ENCODE measurements at places on chromosomes 5 and 9.

- no peak for DNase-seq
These were observed 25.9 kb downstream of the HOMER1 start for GRCh38 chr5:79488058-79488457.

GRCh38 chr5:167049043-167049663 lies 1242.3 kb upstream of the WWC1 start:
- DNase-seq, result no peak

DNA sequence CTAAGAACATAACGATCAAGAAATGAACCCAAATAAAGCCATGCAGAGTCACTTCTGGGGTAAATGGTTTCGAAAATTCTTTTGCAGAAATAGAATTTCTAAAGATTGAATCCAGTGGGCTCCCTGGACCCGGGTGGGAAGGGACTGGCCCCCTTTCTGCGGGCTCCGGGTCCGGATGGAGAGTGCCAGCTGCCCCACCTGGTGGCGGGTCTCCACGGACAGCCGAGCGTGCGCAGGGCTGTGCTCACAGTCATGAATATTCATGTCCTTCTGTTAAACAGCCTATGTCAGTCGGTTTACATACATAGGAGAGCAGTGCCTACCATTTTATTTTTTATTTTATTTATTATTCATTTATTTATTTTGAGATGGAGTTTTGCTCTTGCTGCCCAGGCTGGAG lies 4.7 kb upstream of the PPP1R26 start:
- DNase-seq, result no peak

DNA sequence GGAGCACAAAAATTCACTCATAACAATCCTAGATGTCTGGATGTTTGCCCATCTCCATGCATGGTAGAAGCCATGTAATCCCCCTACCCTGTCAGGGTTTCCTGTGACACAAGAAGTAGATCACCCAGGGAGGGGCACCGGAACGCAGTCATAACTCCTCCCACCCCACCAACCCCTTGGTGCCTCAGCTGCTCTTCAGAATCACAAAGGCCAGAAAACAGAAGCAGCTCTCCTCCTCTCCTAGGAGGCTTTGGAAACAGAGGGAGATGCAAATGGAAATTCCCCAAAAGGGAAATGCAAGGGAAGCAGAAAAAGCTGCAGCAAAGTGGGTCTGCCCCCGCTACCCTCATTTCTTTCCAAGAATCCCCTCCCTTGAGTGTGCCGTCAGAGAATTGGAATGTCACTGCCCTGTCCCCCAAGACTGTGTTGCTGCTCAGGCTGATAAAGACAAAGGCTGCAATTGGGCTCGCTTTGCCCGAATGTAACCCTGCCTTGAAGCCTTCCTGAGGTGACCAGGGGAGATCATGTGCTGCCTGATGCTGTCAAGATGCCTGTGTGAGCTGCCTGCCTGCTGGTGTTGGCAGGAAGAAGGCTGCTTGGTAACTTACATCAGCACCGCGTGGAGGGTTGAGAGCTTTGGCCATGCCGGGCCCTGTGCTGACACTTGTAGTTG lies 65.5 kb upstream of the ABCA1 start:
- no peak for DNase-seq

DNA sequence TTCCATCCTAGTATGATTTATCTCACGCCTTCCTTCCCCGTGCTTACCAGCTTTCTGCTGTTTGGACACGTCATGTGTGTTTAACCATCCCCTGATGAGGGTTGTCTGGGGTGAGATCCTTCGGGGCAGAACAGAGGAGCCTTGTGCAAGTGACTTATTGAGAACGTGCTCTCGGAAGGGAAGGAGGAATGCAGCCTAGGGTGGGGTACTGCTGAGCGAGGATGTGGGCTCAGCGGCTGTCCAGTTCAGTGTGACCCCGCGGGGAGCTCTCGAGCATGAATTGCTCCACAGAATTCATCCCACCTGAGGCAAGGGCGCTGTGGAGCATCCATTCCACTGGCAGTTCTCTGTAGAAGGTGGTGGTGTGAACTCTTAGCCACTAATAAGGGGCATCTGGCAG lies 4.0 kb downstream of the MYOZ3 start:
- no peak for DNase-seq

- no peak for DNase-seq
These were observed 4.2 kb upstream of the CA9 start for GRCh38 chr9:35669331-35670145.

DNA sequence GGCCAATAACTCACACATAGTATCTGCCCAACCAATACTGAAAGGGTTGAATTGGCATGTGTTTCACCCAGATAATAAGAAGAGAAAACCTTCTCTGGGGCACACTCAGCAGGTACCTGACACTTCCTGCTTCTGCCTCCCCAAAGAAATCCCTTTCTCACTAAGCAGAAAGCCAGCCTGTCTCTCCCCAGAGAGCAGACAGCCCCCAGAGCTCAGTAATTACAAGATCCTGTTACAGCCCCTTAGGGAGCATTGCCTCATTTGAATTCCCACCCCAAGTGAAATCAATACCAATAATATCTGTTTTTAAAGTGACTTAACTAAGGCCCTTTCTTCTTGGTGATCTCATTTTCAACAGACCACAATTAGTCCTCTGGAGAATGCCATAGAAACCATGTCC lies 38.5 kb upstream of the FOXI1 start:
- no peak for DNase-seq

DNA sequence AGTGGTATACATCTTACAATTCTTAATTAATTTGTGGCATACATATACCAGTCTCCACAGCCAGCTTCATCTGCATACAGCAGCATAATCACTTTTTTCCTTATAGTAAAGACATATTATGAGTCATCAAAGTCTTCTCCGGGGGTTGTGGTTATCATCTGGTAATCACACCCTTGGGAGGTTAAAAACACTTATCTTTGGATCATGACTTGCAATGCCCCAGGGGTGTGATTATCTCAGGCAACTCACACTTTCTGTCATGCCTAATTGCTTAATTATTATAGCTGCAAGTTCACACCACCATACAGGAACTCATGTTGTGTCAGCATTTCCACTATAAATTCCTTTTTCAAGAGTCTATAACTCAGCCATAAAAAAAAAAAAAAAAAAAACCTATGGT lies 218.4 kb downstream of the ANXA1 start:
- DNase-seq, result no peak

- DNase-seq, result no peak
These were observed 41.0 kb downstream of the PCDHGC5 start for GRCh38 chr5:141529873-141530272.

DNA sequence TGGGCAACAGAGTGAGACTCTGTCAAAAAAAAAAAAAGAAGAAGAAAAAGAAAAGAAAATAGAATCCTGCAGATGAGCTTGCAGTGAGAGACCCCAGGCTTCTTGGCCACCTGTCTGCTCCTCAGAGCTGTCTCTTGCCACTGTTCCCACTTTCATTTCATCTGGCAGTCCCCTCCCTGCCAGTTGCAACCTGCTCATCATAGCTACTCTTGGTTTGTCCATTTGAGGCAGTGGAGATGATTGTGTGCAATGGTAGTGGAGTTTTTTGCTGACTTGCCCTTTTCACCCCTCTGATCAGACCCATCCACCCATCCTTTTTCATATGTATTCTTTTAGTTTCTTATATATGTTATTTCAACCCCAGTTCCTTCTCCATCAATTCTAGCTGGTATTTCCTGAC lies 28.7 kb downstream of the ANKRD33B start:
- no peak for DNase-seq

DNA sequence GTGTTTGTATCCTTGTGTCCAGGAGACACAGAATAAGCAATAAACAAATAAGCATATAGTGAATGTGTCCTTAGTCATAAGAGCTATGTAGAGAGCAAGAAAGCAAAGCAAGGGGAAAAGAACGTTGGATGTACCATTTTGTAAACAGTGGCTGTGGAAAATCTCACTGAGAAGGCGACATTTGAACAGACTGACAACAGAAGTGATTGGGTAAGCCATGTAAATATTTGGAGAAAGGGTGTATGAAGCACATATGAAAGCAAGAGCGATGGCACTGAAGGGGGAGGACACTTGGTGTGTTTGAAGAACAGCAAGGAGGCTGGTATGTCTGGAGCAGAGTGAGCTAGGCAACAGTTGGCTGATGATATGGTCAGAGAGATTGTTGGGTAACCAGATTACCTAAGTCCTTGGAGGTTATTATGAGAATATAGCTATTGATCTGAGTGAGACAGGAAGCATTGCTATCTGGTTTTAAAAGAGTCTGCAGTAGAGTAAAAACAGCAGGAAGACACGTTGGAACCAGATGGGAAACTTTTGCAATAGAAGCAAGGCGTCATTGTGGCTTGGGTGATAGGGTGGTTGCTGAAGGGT lies 115.5 kb upstream of the IL7R start:
- DNase-seq, result no peak

DNA sequence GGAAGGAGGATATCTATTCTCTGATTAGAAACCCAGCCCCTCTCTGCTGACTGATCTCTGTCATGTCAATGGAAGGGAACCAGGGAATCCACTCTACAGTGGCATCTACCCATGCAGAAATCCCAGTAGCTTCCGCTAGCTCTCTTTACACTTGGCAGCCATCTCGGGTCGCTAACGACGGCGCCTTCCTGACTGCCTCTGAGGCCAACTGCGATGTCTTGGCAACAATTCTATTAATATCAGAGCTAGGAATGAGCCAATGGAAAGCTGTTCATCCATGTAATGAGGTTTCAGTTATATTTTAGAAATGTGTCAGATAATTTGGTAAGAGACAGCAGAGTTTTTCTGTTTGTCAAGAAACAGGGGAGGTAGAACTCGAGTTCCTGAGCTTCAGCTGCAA lies 67.6 kb upstream of the ATP10B start:
- no peak for DNase-seq
